ENCODE measurements at places on chromosomes 16 and 17.

DNA sequence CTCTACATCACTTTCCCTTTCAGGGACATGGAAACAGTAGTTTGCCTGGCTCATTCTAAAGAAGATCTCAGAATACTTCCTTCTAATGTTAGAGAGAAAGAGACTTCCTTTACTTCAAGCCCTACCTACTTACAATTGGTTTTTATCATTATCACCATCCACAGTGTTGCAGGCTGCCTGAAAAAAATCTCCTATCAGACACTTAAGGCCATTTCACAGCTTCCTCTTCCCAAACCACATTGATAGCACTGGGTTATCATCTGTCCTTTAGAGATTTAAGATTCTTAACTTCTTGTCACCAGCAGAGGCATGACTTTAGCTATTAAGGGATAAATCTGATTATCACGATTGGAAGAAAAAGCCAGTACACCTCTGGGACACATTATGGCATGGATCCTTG lies 178.5 kb upstream of the TBX2 start:
- peak; percentile 27 for DNase-seq

GRCh38 chr17:16129441-16130205 lies 85.7 kb downstream of the NCOR1 start:
- DNase-seq, result peak; percentile 32

DNA sequence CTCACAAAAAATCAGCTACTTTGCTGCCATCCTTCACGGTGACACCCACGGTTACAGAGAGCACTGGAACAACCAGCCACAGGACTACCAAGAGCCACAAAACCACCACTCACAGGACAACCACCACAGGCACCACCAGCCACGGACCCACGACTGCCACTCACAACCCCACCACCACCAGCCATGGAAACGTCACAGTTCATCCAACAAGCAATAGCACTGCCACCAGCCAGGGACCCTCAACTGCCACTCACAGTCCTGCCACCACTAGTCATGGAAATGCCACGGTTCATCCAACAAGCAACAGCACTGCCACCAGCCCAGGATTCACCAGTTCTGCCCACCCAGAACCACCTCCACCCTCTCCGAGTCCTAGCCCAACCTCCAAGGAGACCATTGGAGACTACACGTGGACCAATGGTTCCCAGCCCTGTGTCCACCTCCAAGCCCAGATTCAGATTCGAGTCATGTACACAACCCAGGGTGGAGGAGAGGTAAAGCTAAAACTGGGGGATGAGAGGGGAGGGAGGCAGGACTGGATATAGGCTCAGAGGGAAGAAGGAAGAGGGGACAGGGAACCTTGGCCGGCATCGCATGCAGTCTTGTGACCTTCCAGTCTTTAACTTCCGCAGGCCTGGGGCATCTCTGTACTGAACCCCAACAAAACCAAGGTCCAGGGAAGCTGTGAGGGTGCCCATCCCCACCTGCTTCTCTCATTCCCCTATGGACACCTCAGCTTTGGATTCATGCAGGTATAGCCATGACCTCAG lies 581 bp downstream of the CD68 start:
- peak; percentile 74 for DNase-seq

GRCh38 chr16:30766206-30766932 lies 4.2 kb downstream of the RNF40 start:
- no peak for DNase-seq

GRCh38 chr16:47377154-47377553 lies 83.7 kb downstream of the ITFG1 start:
- DNase-seq, result no peak

GRCh38 chr17:10061111-10061845 lies 137.1 kb downstream of the GAS7 start:
- DNase-seq, result no peak

DNA sequence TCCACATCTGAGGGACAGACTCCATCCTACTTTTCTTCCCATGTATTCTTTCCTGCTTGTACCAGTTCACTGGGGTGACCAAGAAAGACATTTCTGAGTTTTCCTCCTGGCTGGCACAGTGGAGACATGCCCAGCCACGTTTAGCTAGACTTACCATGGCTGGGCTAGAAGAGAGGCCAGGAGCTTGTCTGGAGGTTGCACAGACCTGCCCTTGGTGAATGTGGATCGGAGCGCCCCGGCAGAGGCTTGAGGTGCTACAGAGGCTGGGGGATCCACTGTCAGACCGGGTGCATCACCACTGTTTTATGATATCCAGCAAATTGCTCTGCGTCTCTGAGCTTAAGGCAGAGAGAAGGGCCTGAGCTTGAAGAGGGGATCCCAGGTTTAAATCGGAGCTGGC lies 3.5 kb downstream of the IL4R start:
- no peak for DNase-seq

- no peak for DNase-seq
Measured at GRCh38 chr17:50598487-50598886, 36.2 kb upstream of the ABCC3 start.

- no peak for DNase-seq
Measured at GRCh38 chr16:20884240-20884556, 16.0 kb downstream of the DCUN1D3 start.

DNA sequence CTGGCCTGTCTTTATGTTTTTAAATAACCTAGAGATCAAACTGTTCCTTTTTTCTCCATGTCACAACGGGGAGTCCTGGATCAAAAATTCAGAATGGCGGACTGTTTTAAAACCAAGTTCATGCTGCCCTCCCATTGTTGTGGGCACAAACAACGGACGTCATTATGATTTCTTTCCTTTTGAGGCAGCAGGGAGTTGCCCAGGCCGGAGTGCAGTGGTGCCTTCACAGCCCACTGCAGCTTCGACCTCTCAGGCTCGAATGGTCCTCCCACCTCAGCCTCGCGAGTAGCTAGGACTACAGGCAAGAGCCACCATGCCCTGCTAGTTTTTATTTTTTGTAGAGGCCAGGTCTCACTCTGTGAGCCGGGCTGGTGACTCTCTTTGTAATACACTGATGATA lies 26.5 kb downstream of the NDE1 start:
- no peak for DNase-seq

- no peak for DNase-seq
Measured at GRCh38 chr16:26281381-26282110, 589.8 kb downstream of the HS3ST4 start.

DNA sequence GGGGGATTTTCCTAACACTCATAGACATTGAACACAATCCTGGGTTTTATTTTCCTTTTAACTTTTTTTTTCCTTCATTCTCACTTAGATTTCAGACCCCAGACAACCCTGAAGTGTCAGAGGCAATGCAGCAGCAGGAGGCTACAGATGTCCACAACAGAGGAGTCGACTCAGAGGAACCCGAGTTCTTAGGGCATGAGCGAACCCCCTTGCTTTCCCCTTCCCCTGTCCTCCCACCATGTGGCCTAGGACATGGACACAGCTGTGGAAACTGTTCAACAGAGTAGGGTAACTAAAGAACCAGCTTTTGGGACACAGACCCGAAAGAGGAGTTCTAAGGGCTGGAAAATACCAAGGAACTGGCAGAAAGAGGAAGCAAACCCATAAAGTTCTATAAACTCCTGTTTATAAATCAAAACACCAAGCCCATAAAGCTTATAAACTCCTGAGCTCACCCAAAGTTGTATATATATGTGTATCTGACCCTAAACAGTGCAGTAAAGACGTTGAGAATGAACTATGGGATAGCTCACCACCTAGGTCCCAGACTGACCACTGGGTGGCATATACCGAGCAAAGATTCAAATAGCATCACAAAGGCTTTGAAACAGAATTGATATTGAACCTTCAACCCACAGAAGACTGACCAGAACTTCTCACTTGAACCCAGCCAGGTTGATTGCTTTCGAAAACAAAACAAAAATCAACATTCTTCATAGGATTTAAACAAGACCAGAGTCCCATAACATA lies 33.9 kb downstream of the CMTM4 start:
- DNase-seq, result peak; percentile 19

DNA sequence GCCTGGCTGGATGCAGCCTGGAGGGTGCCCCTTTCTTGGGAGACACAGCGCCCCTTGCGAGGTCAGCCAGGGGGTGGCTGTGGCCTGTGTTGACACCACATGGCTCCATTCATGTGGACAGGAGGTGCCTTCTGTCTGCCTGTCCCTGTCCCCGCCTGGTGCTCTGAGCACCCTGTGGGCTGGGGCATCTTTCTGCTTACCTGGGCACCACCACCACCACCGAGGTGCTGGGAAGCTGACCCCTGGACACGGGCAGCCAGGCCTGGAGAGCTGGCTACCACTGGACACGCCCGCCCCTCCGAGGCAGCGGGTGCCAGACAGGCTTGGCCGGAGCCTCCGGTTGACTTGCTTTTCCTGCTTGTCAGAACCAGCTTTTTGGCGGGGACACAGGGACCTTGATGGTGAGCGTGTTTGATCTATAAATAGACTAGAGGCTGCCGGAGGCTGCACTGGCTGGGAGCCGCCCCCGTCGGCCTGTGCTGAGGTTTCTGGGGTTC lies 121.3 kb upstream of the GSE1 start:
- no peak for DNase-seq

All from NCI-H82 (cell line).